Mammary epithelial cell (primary cell): ENCODE measurements at places on chromosomes 7 and 10.
A peak's percentile ranks its signal among the peaks of the same experiment; 100 is the strongest.

GRCh38 chr10:83677795-83678194 lies 461.5 kb upstream of the GHITM start:
- DNase-seq, result no peak

GRCh38 chr7:114450431-114450830 lies 35.8 kb downstream of the FOXP2 start:
- no peak for DNase-seq

DNA sequence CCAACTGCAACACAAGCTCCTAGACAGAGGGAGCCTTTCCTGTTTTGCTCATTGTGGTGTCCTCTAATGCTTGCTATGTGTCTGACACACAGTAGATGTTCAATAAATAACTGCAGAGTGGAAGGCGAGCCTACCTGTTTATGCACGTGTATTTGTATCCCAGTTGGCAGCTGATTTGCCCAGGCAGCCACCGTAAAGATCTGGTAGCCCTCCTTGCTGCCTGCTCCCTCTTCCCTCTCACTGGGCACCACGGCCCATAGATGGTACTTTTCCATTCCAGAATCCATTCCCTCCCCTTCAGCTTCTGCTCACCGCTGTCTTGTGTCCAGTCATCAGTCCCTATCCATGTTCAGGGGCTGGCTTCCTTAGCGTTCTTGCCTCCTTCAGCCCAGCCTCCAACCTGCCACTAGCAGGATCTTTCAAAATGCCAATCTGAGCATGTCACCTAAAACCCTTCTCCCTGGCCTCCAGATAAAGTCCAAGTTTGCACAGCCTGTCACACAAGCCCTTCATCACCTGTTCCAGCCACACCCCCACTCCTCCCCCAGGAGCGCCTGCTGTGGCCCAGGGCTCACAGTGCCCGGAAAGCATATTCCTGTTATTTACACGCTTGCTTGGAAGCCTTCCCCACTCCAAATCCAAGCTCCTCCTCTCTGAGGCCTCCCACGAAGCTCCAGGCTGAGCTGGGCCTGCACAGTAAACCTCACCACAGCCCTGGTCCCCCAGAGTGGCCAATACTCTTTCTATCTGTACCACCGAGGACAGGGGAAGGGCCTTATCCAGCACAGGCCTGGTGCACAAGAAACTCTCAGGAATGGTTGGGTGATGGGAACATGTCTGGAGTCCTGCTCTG lies 21.0 kb downstream of the ZCCHC24 start:
- DNase-seq, result no peak

GRCh38 chr7:101085162-101085964 lies at the start of gene TRIM56:
Gene TRIM56, plus strand, starts transcription at chr7:101085481. Its CDS starts 1,832 bp downstream, at chr7:101087313.
- DNase-seq, result peak; percentile 100

DNA sequence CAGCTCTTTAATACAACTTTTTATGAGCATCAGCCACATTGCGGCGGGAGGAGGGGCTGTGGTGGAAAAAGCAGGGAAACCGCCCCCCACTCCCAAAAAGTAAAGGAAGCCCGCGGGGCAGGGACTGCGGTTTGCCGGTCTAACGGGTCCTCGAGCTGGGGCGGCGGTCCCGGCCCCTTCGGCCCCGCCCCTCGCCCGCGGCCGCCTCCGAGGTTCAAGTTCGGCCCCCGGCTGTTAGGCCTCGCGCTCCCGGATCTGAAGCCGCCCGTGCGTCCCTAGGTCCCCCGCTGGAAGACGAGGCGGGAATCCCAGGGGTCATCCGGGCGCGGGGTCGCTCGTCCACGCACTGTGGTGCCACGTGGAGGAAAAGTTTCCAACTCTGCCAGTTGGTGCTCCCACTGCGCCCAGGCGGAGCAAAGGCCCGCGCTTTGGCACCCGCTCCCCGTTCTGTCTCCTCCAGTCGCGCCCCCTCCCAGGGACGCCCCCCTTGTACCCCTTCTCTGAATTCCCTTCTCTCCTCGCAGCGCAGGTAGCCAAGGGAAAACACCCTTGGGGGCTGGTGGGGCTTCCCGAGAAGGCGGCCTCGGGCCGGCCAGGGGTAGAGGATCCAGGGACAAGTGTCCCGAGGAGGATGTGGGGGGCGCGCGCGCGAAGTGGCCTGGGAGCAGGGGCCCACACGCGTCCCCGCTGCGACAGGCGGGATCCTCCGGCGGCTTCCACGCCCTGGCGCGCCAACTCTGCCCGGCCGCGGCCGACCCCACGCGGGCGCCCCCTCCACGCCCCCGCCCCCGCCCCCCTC lies 798 bp upstream of the AUTS2 start:
- no peak for DNase-seq

GRCh38 chr7:92769394-92769699 lies 67.0 kb downstream of the CDK6 start:
- no peak for DNase-seq

GRCh38 chr10:113681533-113682470 lies 2.1 kb downstream of the CASP7 start:
- DNase-seq, result no peak

DNA sequence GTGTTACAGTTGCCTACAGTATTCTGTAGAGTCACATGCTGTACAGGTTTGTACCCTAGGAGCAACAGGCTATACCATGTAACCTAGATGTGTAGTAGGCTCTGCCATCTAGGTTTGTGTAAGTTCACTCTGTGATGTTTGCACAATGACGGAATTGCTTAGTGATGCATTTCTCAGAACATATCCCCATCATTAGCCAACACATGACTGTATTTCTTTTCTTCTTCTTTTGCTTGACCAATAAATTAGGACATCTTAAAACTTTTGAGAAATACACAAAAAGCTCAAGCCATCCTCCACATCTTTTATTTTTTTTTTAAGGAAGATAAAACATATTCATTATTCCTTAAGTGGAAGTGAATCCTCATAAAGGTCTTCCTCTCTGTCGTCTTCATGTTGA lies 5.4 kb upstream of the PFKFB3 start:
- no peak for DNase-seq

DNA sequence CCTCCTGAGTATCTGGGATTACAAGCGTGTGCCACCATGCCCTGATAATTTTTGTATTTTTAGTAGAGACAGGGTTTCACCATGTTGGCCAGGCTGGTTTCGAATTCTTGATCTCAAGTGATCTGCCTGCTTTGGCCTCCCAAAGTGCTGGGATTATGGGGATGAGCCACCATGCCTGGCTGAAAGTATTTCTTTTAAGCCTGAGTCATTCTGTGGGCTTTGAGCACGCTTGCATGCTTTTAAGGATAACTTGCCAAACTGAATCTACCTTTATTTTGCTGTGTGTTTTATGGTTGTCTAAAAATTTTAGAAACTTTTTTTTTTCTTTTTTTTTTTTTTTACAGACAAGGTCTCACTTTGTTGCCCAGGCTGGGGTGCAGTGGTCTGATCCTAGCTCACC lies 33.2 kb downstream of the CNNM2 start:
- no peak for DNase-seq

DNA sequence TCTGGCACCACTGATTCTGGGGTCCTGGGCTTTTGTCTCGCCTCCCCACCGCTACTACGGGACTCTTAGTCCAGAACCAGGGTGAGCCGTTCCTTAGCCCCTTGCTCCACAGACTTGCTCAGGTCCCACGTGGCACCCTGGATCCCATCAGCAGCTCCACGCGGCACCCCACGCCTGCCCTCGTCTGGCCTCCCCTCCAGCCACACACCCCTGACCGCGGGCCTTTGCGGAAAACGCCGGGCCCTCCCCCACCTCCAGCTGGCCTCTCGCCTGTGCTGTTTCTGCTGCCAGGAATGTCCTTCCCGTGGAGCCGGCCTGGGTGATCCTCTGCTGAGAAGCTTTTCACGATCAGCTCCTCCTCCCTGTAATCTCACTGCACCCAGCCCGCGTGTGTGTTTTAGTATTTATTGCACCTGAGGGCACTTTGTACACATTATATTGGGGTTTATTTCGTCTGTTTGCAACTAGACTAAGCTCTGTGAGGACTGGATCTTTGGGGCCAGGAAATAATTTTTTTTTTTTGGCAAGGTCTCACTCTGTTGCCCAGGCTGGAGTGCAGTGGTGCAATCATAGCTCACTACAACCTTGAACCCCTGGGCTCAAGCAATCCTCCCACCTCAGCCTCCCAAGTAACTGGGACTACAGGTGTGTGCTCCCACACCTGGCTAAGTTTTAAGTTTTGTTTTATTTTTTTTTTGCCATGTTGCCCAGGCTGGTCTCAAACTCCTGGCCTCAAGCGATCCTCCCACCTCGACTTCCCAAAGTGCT lies 10.5 kb upstream of the TTYH3 start:
- no peak for DNase-seq

DNA sequence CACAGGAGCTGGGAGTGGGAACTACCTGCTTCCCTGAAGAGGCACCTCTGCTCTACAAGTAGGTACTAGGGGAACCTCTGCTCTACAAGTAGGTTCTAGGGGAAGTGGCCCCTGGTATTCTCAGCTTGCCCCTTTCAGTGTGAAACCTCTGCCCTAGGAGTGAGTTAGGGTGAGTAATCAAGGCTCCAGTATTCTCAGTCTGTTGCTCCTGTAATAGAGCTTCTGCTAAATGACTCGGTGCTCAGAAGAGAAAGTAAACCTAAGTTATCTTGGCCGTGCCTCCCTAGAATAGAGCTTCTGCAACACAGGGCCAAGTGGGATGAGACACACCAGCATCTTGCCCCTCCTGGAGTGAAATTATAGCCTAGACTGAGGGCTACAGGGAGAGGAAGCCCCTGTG lies 13.4 kb upstream of the RASSF4 start:
- DNase-seq, result no peak

DNA sequence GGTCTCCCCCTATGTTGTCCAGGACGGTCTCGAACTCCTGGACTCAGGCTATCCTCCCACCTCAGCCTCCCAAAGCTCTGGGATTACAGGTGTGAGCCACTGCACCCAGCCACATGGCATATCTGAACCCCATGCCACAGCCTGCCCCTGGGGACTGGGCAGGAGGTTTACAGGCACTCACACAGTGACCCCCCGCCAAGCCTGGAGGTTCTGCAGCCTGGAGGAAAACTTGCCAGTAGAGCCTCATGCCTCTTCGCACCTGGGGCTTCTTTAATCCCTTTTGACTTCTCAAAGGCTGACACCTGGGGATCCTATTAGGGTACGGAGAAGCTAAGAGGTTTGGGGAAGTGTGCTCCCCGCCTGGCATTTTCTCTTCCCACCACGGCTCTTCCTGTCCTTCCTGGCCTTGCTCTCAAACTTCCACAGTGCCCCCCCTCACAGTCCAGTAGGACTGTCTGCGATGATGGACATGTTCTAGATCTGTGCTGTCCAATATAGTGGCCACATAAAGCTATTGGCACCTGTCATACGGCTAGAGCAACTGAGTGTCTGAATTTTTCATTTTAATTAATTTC lies 11.4 kb upstream of the KCP start:
- DNase-seq, result no peak

DNA sequence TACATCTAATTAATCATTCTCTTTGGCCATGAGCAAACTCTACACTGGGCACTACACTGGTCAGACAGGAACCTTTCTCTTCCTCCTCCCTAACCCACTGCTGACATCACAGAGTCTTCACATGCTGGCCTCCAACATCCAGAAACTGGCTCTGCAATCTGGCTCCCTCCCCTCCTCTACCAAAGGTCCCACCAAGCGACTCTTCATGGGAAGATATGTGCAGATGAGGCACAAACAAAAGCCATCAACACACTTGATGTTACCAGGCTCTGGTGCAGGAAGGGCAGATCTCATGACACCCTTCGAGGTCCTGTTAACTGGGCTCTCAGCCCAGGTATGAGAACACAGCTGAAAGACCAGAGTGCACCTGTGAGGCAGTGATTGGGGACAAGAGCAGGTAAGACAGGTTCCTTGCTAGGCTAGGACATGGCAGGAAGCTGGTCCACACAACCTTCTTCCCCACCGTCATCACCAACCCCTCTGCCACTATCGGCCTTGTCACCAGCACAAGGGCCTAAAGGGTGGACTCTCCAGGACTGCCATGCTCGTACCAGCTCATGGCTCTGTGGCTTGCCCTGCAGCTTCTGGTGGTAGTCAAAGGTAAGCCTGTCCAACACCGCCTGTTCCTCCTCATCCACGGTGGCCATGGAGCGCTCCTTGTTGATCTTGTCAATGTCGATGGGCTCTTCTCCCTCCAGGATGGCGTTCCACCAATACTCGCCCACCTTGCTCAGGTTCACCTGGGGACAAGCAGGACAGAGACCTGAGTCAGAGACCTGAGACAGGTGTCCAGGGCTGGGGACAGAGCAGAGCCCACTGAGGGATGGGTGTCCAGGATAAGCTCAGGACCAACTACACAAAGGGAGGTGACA lies 66.6 kb upstream of the CAMK2B start:
- no peak for DNase-seq

DNA sequence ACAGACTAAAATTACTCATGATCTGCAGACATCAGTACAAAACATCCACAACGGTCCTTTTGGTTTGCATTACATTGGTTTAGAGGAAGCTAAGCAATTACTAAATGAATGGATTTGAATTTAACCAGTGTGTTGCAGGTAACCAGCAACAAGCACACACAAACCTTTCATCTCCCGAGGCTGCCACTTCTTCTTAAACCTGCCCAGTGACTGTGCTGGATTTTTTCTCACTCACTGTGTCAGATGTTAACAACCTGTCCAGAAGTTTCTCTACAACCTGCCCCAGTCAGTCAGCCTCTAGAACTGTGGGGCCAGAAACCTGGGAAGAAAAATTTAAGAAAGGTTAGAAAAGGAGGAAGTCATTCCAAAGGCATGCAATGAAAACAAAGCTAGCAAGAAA lies 2.4 kb upstream of the MEOX2 start:
- DNase-seq, result no peak

DNA sequence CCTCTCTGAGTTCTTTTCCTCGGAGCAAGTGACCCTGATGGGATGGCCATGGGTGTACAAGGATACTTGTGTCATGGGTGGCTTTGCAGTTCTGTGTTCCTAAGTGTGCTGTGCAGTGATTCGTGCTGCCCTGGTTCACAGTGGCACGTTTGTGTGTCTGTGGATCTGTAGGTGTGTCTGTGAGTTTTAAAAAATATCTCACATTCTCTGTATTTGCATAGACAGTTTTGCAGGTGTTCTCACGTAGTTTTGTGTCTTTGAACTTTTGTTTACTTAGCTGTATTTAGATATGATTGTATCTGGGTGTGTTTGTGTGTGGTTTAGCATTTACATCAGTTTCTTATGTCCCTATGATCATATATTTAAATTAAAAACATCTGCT lies 3.7 kb downstream of the ZNF775 start:
- no peak for DNase-seq

GRCh38 chr10:113347508-113347907 lies 205.3 kb upstream of the HABP2 start:
- no peak for DNase-seq

DNA sequence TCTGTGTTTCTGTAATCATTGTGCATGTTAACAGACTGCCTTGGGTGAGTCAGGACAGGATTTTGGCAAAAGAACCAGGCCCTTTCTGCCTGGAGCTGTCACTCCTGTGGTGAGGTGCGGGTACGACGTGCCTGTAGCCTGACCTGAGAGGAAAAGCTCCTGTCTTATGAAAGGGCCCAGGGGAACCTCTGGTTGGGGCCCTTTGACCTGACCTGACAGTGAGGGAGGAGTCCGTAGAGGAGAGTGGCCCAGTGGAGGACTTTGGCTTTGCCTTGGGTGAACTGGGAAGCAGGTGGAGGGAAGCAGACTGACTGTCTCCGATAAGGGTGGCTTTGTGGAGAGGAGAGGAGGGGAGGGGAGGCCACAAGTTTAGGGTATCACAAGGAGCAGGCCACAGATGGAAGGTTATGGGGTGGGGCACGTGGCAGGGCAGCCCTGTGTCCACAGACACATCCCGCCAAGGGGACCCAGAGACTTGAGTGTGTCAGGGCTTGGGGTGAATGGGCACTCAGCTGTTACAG lies 6.9 kb downstream of the PFKP start:
- peak; percentile 39 for DNase-seq

GRCh38 chr7:44307301-44307900 lies 18.0 kb downstream of the CAMK2B start:
- peak; percentile 33 for DNase-seq
